ENCODE measurements at places on chromosomes 5 and 9. TPM values are rescaled to one million over a fixed set of nuclear protein-coding genes. Genes with fewer than 3 reads are reported as not detected.

The SLU7 gene
- total RNA-seq: 72.4 TPM

The ASS1 gene
- total RNA-seq: 84.2 TPM

The PCDHGB2 gene
- total RNA-seq: 4.3 TPM

The HSD17B3 gene
- 0.66 TPM for total RNA-seq

The SEMA4D gene
- 13.0 TPM for total RNA-seq

The GCNT4 gene
- total RNA-seq: 2.5 TPM

The ARID3C gene
- not detected for total RNA-seq

The PCA3 gene
- not detected for total RNA-seq

The NMUR2 gene
- total RNA-seq: not detected

The SLC25A48 gene
- not detected for total RNA-seq

The UBE2QL1 gene
- total RNA-seq: 3.6 TPM

The IQGAP2 gene
- 24.6 TPM for total RNA-seq

The TAS2R1 gene
- total RNA-seq: not detected

The FOXD4 gene
- 1.1 TPM for total RNA-seq

The F2R gene
- total RNA-seq: 10.7 TPM

The CA9 gene
- not detected for total RNA-seq

The TNIP1 gene
- 73.1 TPM for total RNA-seq

The SYNPO gene
- 23.5 TPM for total RNA-seq

The ACER2 gene
- total RNA-seq: 4.3 TPM

The AK8 gene
- 0.81 TPM for total RNA-seq

The EGFLAM gene
- 2.5 TPM for total RNA-seq

The PCDHGC4 gene
- 8.6 TPM for total RNA-seq

The DMRT3 gene
- total RNA-seq: not detected

The EIF4E1B gene
- total RNA-seq: not detected

The CDH9 gene
- total RNA-seq: not detected

The SPATA31A3 gene
- total RNA-seq: not detected

The MATR3 gene
- total RNA-seq: 224 TPM

The ZMYND19 gene
- total RNA-seq: 10.7 TPM

The CTSV gene
- total RNA-seq: not detected
